PC-3 (cell line): ENCODE measurements at places on chromosomes 4 and X. TPM values are rescaled to one million over a fixed set of nuclear protein-coding genes. Genes with fewer than 3 reads are reported as not detected.

- H3K27me3 ChIP-seq: no peaks in the 10 kb centered on the region
- no peak overlapping the region for H3K4me3 ChIP-seq
- no peaks in the 10 kb centered on the region for H3K36me3 ChIP-seq
- H3K27ac ChIP-seq: no peak overlapping the region
- no peaks in the 10 kb centered on the region for H3K4me1 ChIP-seq
These were observed 178.3 kb downstream of the MAPK10 start for GRCh38 chr4:86181585-86181984.

The SPATA4 gene
- 0.15 TPM in 1 of 2 replicates, not detected in the other for total RNA-seq

DNA sequence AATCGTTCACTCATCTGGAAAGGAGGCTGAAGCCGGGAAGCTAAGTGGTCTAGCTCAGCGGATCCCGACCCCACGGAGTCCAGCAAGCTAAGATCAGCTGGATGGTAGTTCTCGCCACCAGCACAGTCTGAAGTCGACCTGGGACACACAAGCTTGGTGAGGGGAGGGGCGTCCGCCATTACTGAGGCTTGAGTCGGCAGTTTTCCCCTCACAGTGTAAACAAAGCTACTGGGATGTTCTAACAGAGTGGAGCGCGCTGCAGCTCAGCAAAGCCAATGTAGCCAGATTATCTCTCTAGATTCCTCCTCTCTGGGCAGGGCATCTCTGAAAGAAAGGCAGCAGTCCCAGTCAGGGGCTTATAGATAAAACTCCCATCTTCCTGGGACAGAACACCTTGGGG lies 555.4 kb downstream of the BCOR start:
- no peaks in the 10 kb centered on the region for H3K36me3 ChIP-seq
- no peaks in the 10 kb centered on the region for H3K4me1 ChIP-seq
- H3K4me3 ChIP-seq: no peak overlapping the region
- peaks cover 25% of the 10 kb centered on the region; the same call in 1 of the 2 replicates for H3K27me3 ChIP-seq
- no peak for DNase-seq

GRCh38 chr4:10032625-10033024 lies 11.3 kb upstream of the SLC2A9 start:
- H3K27me3 ChIP-seq: no peaks in the 10 kb centered on the region
- peak overlapping the region; percentile 58 for H3K27ac ChIP-seq
- peak overlapping the region; percentile 22; the same call in 1 of the 2 replicates for H3K4me3 ChIP-seq
- peak; percentile 77 for DNase-seq
- H3K4me1 ChIP-seq: peaks cover 14% of the 10 kb centered on the region
- no peaks in the 10 kb centered on the region for H3K36me3 ChIP-seq
